Hindlimb muscle (tissue), 1 donor: ENCODE measurements at places on chromosomes 1 and 21. TPM values are rescaled to one million over a fixed set of nuclear protein-coding genes. Genes with fewer than 3 reads are reported as not detected.
A peak's percentile ranks its signal among the peaks of the same experiment; 100 is the strongest.

- DNase-seq: no peak
These were observed 25.3 kb downstream of the PADI2 start for GRCh38 chr1:17093822-17094393.

DNA sequence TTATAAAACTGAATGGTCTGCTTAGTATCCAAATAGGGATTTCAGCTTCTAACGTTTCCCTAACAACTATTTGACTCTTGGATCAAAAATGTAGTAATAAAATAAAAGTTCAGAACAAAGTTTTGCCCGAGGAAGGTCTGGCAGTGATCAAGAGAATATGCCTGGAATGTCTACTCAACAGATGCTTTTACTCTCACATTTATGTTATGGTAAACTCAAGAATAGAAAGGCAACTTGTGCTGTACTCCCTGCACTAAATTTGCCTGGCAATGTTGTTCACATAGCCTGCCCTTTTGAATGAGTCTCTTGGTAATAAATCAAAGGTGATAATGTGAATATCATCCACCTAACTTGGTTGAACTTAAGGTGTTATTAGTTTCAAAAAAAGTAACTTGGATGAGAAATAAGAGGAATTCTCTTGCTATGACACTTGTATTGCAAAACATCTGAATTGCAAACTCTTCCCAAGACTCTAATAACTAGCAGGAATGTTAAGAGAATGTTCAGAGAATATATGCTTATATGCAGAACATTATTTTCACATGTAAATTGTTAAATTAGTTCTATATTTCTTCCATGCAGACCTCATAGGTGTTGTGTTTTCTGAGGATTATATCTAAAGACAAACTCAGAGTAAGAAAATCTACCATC is 215.8 kb downstream of the COL24A1 start:
- peak; percentile 38 for DNase-seq

- no peak for DNase-seq
These were observed 71.1 kb downstream of the NPHP4 start for GRCh38 chr1:5921129-5921528.

The LHX8 gene
- not detected for polyA plus RNA-seq

DNA sequence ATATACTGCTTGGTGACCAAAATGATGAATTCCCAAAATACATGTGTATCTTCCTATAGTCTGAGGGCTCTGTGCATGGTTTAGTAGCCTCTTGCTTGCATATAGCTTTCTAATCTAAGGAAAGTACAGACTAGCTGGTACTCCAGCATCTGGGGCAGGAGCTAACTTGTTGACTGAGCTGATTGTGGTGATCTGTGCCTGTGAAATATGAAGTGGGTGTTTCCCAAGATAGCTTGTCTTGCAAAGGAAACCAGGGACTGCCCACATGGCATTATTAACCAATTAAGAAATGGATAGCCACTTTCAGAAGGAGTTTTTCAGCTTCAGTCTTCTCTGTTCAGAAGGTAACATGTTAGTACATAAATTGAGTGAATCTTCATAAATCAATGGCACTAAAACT is 219.8 kb downstream of the NEGR1 start:
- no peak for DNase-seq

- DNase-seq: no peak
These were observed 235.3 kb upstream of the DMRTA2 start for GRCh38 chr1:50658459-50659076.

GRCh38 chr1:205205055-205205454 is 6.4 kb downstream of the DSTYK start:
- DNase-seq: no peak

GRCh38 chr1:30704271-30704670 is 19.1 kb downstream of the MATN1 start:
- peak; percentile 56 for DNase-seq

DNA sequence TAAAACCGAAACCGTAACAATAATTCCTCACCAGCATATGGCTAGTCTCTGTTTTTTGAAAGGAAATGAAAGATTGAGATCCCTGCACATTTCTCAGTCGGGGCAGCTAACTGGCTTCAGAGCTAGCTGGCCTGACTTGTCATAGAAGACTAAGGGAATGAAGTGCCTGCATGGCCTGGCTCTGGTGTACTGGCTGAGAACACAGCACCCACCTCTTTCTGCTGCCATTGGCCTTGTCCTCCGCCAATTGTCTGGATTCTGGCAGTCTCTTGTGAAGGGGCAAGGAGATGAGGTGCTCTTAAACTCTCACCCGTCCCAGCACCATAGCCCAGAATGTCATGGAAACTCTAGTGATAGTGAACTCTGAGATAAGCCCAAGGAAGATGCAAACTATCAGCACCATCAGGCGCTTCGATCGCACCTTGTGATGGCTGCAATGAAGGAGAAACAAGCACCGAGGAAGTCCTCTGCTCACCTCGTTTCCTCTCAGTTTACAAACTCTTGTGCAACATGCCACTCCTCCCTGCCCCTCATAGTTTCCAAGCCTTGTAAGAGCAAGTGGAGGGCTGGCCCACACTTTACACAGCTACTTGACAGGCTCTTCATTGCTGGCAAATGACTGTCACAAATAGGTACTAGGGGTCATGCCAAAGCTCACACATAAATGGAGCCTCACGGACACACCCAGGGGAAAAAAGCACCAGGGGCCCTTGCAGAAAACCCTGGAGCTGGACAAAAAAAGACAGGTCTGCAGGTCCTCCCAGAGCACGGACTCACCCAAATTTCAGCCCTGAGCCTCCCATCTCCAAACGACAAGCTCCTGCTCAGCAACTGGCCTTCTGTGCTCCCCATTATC is 16.4 kb downstream of the INPP5B start:
- DNase-seq: no peak

DNA sequence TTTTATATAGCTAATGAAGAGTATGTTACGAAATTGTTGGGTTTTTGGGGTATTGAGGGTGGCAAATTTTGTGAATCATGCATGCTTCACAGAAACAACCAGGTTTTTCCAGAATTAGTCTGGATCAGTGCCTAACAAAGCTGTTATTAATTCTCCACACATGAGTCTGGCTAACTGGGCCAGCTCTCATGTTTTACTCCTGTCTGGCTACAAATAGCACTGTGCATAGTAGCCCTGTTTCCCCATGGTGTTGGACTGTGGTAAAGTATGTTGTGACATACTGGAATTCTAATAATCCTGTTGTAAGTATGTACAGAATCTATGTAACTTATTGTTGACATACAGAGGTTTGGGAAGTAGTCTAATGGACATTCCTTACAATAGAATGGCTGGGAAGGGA is 35.8 kb downstream of the S100B start:
- no peak for DNase-seq

The HSD3B2 gene
- not detected for polyA plus RNA-seq

- no peak for DNase-seq
These were observed 18.3 kb upstream of the PRSS38 start for GRCh38 chr1:227797144-227797543.
